ENCODE measurements at places on chromosomes 7 and 10. TPM values are rescaled to one million over a fixed set of nuclear protein-coding genes. Genes with fewer than 3 reads are reported as not detected.
A peak's percentile ranks its signal among the peaks of the same experiment; 100 is the strongest.

The OPN4 gene
- 0.20 TPM for total RNA-seq

The ELAPOR2 gene
- 0.46 TPM for total RNA-seq

DNA sequence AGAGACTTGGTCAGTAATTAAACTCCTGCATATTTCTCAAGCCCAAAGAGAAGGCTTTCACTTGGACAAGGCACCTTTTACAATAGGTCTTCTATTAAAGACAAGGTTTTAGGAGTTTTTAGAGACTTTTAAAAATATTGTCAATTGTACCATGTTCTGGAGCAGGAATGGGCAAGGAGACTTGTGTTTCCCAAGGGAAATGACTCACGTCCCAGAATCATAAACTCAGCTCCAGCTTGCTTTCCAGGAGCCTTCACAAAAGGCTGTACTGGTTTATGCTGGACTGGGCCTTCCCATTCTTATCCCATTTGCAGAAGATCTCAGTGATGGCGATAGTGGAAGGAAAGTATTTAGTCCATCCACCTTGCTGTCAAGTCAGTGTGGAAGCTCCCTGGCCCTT, 7.8 kb upstream of the GLI3 start:
- ATAC-seq: no peak

- ATAC-seq: no peak
Measured at GRCh38 chr7:28351450-28351849, 60.9 kb upstream of the CREB5 start.

DNA sequence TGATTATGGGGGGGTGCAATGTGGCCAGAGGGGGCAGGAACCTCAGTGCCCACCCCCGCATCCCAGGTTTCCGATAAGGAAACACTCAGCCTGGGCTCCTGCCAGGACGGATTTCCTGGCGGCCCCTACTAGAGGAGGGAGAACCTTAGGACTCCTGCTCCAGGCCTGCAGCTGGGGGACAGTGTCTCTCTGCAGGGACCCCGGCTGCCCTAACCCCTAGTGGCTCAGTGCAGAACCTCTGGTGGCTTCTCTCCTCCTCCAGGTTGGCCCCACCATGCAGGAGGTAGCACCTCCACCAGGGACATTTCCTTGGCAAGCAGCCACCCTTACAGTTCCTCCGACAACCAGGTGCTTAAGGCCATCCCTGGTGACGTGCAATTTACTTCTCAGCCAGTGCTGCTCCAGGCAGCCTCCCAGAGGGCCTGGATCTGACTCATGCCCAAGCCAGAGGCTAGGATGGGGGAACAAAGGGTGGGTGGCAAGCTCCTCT, 31.9 kb downstream of the SH2B2 start:
- no peak for ATAC-seq

DNA sequence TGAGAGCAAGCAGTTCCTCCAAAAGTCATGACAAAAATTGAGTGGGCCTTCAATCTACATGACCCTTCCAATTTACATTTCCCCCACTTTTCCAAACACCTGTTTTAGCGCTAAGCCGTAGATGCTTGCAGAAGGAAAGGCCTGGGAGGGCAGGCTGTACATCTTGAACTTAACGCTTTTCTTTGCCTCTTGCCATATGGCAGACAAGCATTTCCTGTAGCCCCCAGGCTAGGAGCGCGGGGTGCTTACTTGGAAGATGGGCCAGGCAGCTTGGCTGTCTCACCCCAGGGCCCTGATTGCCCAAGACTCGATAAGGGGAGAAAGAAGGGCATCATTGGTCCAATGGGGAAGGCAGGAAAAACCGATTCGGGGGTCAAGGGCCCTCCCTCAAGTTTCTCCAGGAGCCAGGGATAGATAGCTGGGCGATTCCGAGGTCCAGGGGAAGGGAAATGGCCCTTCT, 1.8 kb downstream of the HOXA10 start:
- no peak for ATAC-seq

DNA sequence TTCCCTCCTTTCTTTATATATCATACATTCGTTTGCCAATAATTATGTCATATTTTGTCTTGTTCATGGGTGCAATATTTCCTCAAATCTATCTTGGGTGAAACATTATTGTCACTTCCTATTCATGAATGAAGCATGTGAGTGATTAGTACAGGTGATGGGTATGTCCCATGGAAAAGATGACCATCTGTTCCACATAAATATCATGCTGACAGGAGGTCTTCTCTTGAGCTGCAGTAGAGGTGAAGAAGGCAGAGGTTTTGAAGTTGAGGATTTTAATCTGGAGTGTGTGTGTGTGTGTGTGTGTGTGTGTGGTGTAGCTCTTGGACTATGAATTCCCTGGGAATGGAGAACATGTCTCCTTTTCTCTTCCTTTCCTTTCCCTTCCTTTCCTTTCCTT, 350.5 kb upstream of the CHRM2 start:
- no peak for ATAC-seq

- ATAC-seq: no peak
Measured at GRCh38 chr10:132593900-132594876, 56.6 kb downstream of the INPP5A start.

- no peak for ATAC-seq
Measured at GRCh38 chr7:109821156-109821555, 1251.5 kb downstream of the DNAJB9 start.

The RSPH10B2 gene
- 0.81 TPM for total RNA-seq

DNA sequence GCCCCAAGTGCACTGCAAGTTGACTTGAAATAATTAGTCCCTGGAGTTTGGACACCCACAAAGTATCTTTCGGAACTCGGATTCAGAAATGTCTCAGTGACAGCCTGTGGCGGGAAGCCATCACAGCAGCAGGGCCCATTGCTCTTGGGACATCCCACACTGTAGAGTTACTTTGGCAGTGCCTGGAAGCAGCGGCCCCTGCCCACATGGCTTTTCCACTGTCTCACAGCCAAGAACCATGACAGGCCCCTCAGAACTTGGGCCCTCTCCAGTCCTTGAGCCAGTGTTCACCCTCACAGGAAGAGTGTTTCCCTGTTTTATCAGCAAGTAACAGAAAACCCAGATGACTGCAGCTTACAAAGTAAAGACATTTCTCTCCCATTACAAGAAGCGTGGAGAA, 477.0 kb upstream of the GALNT17 start:
- no peak for ATAC-seq

The PLAU gene
- total RNA-seq: 5.3 TPM

GRCh38 chr7:147298611-147299043, 1182.0 kb downstream of the CNTNAP2 start:
- ATAC-seq: peak; percentile 32

DNA sequence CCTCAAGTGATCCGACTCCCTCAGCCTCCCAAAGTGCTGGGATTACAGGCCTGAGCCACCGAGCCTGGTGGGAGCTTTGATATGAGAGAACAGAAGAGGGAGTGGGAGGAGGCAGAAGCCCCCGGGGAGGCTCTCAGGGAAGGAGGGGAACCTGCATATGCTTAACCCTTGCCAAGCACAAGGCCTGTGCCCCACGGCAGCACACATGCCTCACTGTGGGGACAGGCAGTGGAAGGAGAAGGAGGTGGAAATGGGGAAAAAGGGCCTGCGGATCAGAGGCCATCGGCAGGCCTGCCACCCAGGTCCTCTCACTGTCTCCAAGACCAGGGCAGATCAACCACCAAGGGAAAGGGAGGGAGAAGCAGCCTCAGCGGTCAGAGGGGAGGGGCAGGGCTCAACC, 7.2 kb upstream of the GRID1 start:
- no peak for ATAC-seq

The FRA10AC1 gene
- 20.0 TPM for total RNA-seq

DNA sequence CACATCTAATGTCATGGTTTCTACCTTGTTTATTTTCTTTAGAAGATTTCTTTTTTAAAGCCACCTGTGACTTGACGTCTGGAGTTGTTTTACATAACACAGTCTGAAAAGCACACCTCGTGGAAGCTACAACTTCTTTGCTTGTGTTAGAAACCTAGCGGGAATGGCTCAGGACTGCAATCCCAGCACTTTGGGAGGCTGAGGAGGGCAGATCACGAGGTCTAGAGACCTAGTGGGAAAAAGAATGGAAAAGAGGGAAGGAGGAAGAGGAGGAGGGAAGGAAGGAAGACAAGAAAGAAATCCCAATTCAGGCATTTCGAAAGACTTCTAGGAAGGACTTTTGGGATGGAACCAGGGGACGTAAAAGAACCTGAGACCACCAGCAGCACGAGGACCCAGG, 146.3 kb upstream of the CELF2 start:
- no peak for ATAC-seq

The GNAT3 gene
- not detected for total RNA-seq

The TEX47 gene
- not detected for total RNA-seq

DNA sequence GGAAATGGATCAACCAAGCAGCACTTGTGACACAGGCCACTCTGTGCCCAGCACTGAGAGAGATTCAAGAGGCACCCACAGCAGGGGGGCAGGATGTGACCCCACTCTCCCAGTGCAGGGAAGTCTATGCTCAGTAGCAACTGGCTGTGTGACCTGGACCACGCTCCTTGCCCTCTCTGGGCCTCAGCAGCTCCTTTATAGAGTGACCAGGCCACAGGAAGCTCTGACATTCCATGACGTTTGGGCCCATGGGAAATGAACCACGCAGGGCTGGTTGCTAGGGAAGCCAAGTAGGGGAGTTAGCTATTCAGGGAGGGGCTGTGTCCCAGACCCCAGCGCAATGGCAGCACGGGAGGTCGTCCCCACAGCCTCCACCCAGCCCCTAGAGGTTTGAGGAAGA, 232.6 kb downstream of the USP6NL start:
- ATAC-seq: no peak

The SP8 gene
- total RNA-seq: 0.10 TPM

DNA sequence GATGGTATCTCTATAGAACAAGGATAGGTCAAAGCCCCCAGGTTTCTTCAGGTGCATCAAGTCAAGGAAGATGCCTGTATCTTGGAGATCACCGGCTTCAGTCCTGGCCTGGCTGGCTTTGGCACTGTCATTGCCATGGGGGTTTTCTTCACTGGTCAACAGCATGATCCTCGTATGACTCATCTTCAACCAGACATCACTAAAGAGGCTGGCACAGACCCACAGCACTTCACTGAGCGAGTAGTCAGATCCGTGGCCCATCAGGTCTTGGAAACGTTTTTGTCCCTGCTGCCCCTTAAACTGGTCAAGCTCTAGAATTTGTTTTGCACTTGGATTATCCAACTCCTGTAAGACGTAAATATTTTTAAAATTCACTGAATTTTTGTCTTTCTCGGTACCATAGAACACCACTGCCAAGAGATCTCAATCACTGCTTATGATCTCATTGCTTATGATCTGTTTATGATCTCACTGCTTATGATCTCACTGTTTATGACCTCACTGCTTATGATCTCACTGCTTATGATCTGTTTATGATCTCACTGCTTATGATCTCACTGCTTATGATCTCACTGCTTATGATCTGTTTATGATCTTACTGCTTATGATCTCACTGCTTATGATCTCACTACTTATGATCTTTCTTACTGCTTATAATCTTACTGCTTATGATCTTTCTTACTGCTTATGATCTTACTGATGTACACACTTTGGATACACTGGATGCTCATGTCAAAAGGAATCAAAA, 135.2 kb downstream of the CYP26A1 start:
- ATAC-seq: no peak

The GPR26 gene
- 0.04 TPM for total RNA-seq

GRCh38 chr7:140314573-140315480, 83.5 kb downstream of the SLC37A3 start:
- no peak for ATAC-seq

The FRG2B gene
- total RNA-seq: 0.49 TPM

DNA sequence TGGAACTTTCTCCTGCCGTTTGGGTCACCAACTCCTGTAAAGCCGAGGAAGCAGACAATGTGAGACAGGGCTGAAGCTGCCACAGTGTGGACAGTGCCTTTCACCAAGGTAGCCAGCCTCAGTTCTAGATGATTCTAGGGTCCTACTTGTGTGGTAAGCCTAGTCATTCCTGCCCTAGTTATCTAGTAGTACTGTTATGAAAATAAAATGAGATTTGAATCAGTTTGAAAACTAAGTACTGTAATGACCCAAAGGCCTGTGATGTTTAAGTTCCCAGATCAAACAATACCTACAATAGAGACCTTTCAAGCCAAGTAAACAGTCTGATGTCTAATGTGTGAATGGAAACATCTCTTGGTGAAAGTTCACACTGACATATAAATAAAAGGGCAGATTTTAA, 37.1 kb downstream of the POLL start:
- ATAC-seq: no peak

The RTKN2 gene
- 2.2 TPM for total RNA-seq

- ATAC-seq: no peak
Measured at GRCh38 chr7:79934727-79935126, 199.9 kb upstream of the GNAI1 start.

The GRID2IP gene
- 0.07 TPM for total RNA-seq

DNA sequence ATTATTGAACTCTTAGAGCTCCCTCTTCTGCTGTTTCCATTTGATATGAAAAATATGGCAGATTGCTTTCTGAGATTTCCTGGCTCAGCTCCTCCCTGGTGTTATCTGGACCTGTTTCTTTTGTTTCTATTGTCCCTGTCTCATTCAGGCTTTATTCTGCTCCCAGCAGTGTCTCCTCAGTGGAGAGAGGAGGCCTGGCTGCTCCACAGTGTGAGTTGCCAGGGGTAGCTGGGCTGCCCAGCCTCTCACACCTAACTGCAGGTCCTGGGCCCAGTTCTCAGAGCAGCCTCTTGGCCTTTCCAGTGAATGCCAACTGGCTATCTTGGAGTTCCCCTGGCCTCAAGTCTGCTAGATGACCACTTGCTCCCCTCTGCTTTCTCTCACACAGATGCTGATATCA, 127.0 kb downstream of the VPS41 start:
- peak; percentile 20 for ATAC-seq

GRCh38 chr7:22772885-22773284, 45.9 kb downstream of the IL6 start:
- no peak for ATAC-seq

DNA sequence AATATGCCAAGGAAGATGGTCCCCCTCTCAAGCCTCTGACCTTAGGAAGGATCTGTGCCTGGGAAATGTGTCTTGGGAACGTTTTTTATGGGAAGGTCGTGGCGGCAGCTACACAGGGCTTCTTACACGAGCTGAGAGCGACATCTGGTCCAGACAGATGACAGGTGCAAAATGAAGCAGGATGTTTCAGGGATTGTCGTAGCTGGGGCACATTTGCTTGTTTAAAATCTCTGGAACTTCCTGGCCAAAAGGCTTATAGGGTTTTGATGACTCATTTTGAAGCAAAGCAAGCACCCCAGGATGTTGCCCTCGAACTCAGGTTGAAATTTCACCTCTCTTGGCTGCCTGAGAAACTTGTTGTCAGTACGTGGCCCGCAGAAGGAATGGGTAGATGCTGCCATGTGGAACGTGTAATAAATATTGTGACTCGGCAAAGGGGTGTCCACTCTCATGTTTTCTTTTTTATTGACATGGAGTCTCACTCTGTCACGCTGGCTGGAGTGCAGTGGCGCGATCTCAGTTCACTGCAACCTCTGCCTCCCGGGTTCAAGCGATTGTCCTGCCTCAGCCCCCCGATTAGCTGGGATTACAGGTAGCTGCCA, 117.5 kb downstream of the CAMK1D start:
- no peak for ATAC-seq

- peak; percentile 91 for ATAC-seq
Measured at GRCh38 chr10:69344591-69345252, 66.4 kb downstream of the HK1 start.

DNA sequence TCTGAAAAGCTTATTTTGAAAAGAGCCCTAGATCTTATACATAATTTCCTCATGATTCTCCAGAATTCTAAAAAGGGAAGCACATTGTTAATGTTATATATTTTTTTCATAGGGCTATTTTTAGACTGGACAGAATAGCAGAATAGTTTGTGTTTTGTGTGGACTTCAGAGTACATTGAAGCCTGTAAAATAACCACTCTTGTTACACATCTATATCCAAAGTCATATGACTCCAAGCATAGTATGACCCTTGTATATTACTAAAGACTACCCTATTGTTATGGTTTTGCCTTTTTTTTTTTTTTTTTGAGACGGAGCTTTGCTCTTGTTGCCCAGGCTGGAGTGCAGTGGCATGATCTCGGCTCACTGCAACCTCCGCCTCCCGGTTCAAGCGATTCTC, 26.1 kb upstream of the FIS1 start:
- no peak for ATAC-seq

The AGAP6 gene
- 17.9 TPM for total RNA-seq
